Fibroblast of upper back skin (primary cell): ENCODE measurements at places on chromosomes 4 and X.
A peak's percentile ranks its signal among the peaks of the same experiment; 100 is the strongest.

DNA sequence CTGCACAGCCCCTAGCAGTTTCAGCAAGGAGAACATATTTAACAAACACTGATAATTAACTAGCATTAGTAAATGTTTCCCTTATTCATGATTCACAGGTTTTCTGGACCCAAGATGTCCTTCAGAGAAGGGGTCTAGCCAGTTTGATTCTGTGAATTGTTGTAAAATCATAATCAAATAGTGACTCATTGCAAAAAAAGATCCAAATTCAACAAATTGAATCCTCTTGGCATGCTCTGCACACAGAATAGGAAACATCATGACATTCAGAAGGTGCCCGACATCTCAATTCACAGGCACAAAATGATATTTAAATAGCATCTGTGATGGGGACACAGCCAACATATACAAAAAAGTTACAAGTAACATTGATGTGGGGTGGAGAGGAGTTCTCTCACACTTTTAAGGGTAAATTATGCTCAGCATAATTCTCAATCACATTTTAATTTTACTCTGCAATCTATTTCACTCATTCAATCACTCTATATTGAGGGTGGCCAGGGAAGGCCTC is 100.0 kb downstream of the SH3KBP1 start:
- no peak for DNase-seq

DNA sequence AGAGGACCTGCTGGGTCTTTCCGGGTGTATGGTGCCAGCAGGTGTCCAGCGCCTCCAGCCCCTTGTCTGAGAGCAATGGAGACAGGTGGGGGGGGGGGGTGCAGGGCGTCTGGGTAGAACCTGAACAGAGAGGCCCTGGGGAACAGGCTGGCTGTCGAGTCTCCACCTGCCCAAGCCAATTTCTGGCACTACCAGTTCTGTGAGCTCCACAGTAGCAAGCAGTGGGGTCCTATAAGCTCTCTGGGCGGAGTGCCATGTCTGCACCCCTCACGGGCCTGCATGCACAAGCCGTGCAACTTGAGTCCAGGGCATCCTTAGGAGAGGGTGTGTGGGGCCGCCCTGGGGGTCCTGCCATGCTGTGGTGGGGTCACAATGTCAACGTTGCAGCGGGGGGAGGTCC is 10.1 kb upstream of the FGFR3 start:
- DNase-seq = no peak

DNA sequence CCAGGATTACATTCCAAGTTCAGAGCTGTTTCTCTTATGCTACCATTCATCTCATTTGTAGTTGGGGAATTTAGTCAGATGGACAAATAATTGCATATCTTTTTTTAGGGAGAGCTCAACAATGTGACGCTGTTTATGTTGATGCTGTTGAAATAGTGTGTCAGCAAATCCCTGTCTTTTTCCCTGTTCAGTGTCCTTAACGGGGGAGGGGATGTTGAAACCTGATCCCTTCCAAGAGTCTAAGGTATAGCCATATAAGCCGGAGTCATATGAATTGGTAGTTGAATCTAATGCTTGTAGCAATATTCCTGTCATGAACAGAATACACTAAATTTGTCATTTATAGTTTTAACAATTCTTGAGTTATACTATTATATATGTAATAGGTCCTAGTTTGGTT is 293.5 kb upstream of the FAT1 start:
- DNase-seq = no peak

DNA sequence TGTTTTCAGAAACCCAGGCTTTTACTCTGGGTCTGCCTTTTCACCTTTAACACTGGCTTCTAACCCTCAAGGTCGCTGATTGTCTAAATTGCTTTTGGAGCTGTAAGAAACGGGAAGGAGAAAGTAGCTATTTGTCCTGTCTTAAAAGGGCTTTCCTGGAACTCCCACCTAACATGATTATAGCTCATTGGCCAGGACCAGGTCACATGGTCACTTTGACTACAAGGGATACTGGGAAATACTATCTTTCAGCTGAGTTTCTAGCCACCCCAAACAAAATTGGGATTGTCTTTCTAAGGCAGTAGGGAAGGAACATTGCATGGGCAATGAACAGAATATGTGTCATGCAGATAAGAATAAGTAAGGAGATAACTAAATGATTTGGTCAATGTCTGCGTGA is 106.7 kb upstream of the ARHGAP24 start:
- no peak for DNase-seq

GRCh38 chr4:107896158-107896645 is 35.1 kb upstream of the CYP2U1 start:
- peak; percentile 98 for DNase-seq

DNA sequence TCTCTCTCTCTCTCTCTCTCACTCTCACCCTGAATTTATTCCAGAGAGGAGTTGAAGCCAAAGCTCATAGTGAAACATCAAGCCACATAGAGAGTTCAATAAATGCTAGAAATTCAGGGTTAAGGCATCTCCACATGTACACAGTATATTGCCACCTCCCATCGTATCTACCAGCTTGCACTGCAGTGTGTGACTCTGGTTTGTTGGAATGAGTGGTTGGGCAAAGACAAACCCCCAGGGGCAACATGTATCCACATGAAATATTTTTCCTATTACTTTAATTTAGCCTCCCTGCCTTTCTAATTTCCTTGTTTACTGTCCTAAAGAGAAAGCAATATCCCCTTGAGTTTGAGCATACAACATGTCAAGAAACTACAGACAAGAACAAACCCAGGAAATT is 247.3 kb downstream of the SPATA18 start:
- DNase-seq = peak; percentile 1

GRCh38 chr4:132669786-132670185 is 479.3 kb upstream of the PCDH10 start:
- DNase-seq = no peak

DNA sequence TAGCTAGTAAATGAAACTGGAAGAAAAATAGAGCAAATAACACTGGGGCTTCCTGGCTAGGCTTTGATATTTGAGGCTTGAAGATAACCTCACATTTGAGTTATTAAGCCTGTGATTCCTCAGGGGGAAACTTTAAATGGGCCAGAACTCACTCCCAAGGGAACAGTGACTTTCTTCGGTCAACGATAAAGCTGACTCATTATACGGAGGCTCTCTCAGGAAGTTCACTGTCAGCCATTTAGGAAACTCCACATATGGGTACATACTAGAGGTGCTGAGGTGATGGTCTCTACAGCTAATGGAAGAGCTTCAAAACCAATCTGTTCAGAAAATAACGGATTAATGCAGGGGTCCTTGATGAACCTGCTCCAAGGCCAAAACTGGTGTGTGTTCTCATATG is 120.8 kb downstream of the SH2D1A start:
- DNase-seq = no peak

GRCh38 chrX:93741811-93742210 is 67.8 kb downstream of the FAM133A start:
- no peak for DNase-seq

DNA sequence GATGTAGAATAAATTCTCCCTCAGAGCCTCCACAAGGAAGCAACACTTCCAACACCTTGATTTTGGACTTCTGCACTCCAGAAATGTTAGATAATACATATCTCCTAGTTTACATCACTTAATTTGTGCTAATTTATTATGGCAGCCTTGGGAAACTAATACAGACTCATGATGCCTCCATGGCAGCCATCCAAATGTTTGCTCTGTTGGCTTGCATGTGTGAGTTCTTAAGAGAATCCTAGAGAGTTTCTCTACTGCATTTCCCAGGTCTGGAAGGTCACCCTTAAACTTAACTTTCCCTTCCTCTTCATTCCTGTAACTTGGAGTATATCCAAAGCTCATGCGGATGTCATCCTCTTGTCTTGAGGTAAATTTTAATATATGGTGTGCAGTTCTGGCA is 956.1 kb downstream of the ADGRL3 start:
- no peak for DNase-seq

DNA sequence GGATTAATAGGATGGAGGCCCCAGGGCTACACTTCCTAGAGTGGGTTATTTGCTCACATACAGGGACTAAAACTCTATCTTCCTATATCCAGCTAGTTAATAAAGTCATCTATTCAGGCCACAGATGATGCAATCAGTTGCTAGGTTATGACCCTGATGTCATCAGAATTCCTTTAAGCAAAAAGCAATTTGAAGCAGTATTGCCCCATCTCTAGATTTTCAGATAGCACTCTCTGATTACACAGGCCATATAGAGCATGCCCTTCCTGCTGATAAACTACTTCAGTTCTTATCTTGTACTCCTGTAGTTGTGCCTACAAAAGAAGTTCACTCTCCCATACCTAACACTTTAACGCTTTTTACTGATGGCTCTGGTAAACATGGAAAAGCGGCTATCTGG is 84.8 kb downstream of the TMEM144 start:
- DNase-seq = no peak

DNA sequence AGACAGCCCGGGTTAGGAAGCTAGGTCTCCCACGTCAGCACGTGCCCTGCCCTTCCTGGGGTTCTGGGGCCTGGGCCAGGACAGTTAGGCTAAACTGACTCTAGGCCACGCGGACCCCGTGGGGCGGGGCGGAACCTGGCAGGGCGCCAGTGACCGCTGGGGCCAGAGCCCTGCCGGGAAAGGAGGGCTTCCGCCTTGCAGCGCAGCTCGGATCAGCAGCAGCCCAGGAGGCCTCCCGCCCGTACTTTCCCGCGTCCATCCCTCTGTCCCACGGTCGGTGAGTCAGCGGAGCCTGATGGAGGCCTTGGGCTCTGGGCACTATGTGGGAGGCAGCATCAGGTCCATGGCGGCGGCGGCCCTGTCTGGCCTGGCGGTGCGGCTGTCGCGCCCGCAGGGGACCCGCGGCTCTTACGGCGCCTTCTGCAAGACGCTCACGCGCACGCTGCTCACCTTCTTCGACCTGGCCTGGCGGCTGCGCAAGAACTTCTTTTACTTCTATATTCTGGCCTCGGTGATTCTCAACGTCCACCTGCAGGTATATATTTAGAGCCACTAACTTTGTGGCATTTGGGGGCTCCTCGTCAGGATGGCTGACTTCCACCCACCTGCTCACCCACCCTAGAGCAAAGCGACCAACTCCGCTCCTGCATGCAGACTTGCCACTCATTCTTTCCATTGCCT is at the start of gene SMIM10:
SMIM10 (plus strand) TSS at position 191 of the 681 bp plus-strand sequence; CDS start at position 296, 105 bp downstream.
- DNase-seq = peak; percentile 69

GRCh38 chr4:76302826-76303438 is 3.6 kb upstream of the STBD1 start:
- DNase-seq = no peak
